ENCODE measurements at places on chromosomes 16 and 17. TPM values are rescaled to one million over a fixed set of nuclear protein-coding genes. Genes with fewer than 3 reads are reported as not detected.

SENP3 gene
- total RNA-seq = 51.4 TPM

SPHK1 gene
- total RNA-seq = 34.8 TPM

ABCA3 gene
- total RNA-seq = 4.9 TPM

CES5A gene
- total RNA-seq = not detected

TPSG1 gene
- not detected for total RNA-seq

CRHR1 gene
- 0.38 TPM for total RNA-seq

GRCh38 chr16:15509593-15510535, 75.5 kb downstream of the BMERB1 start:
- peak; percentile 54 for DNase-seq

- no peak for DNase-seq
Measured at GRCh38 chr16:85603203-85603755, 9.8 kb upstream of the GSE1 start.

DNA sequence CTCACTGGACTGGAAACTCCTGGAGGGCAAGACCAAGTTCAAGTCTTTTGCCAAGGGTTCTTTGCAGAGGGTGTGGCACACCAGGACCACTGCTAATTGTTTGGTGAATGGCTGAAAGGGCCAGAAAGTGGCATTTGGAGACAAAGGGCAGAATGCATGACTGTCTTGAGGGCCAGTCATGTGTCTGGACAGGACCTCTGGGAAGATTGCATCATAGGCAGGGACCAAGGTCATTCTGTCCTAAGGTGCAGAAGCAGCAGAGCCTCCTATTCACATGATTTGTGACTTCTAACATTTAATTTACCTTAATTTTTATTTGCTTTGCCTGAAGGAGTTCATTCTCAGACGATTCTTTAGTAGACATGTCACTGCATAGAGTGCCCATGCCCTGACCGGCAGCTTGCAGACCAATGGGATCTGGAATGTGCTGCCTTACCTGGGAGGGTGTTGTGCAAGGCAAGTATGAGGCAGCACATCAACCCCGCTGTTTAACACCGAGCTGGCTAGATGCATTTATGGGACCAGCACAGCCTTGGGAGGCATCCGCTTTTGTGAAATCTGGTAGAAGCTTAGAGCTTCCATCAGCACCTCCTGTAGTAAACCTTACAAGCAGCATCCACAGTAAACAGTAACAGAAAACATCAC, 62.3 kb upstream of the MAF start:
- no peak for DNase-seq

DNA sequence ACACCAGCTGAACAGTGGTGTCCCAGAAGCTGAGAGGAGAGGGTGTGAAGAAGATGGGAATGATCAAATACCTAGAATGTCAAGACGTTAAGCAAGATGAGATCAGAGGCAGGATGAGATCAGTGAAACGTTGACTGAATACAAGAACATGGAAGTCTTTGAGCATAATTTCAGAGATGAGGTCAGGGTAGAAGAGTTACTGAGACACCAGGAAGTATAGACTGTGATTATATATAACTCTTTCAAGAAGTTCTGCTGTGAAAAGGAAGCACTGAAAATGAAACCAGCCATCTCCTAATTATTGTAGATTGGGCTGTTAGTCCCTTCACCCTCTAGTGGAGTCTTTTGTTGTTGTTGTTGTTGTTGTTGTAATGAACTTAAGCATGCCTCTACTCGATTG, 9.1 kb downstream of the SHCBP1 start:
- DNase-seq = no peak

DNA sequence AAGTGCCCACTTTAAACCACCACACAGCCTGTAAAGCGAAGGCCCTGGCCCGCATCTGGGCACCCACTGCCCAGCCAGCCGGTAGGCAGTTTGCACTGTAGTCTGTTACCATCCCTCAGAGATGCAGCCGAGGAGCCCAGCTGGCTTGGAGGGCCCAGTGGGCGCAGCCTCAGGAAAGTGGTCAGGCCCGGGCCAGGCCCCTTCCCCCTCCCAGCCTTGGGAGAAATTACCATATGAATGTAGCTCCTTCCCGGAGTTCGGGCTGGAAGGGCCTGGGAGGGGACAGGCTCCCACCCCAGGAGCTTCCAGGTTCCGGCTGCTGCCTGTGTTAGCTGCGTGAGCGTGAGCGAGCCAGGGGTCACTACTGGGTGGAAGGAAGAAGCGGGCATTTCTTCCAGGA, 325.4 kb downstream of the SEC14L1 start:
- DNase-seq = no peak

GRCh38 chr17:27466743-27467375, 10.6 kb downstream of the KSR1 start:
- DNase-seq = no peak

GRCh38 chr16:84368308-84368996, at the start of gene ATP2C2:
Gene ATP2C2 (plus strand): TSS chr16:84368538. CDS start chr16:84368616, 78 bp downstream.
- DNase-seq = no peak

GRCh38 chr16:69848637-69849545, 86.8 kb downstream of the WWP2 start:
- DNase-seq = peak; percentile 92

DNA sequence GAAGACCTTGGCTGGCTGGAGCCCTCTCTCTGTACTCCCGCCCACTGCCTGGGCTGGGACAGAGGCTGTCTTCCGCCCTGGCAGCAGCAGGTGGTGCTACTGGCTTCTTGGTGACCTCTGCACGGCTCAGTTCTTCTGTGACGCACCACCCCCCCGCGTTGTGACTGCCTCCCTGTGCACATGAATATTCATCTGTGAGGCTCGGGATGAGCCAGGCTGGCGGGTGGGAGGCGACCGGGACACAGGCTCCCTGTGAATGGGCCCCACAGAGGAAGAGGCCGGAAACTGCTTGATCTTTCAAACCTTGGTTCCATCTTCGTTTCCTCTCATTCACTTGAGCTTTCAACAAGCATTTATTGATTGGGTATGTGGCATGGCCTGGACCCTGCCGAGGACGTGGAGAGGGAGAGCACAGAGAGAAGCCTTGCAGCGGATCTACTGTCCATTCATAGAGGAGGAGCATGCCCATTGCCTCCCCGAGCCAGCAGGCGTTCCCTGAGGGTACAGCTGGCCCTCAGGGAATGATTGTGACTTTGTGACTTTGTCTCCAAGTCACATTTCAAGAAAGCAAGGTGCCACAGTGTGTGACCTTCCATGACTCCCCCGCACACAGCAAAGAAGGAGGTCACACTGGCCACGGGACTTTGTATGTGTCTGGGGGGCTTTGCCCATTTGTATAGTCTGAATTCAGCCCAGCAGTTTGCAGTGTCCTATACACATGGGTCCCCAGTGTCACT, 45.0 kb downstream of the B9D1 start:
- peak; percentile 85 for DNase-seq

DNA sequence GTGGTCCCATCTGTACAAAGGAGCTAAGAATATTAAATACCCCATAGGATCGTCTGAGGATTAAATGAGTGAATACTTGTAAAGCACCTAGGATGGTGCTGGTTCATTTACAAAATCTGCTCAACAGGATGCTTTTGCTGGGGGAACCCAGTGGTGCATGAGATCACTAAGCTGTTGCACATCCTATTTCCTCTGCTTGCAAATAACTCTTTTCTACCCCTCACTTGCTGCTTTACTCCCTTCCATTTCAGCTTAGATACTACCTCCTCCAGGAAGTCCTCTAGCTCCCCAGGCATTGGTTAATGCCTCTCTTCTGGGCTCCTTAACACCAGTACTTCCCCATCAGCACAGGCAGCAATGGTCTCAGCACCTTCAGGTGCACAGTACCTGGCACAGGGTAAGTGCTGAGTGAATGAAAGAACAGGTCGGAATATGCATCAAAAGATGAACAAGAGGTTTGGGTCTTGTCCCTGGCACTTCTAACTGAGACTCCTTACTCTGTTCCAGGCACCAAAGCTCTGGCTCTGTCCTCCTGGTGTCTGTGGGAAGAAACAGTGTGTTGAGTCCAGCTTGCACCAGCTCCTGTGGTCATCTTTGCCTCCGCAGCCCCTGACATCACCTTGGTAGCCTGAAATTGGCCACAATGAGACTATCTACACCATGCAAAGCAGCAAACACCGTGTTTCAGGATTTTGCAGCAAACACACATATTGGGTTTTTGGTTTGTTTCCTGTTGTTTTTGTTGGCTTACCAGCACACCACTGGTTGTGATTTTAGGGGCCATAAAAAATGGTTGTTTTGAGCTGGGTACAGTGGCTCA, 24.1 kb upstream of the IL21R start:
- no peak for DNase-seq

DNA sequence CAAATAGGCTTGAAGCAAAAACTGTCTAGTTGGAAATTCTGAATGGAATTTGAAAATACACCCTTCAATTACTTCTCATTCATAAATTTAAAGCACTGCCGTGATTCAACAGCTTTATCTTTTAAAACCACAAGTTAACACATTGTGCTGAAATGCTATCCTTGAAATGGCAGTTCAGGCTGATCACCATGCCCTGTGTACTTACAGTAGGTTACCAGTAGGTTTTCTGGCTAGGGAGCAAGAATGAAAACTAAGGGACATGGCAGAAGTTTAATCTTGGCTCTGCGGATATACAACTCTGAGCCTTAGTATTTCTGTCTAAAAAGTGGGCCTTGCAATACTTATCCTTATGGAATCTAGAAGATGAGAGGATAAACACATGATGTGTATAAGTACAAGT, 28.0 kb downstream of the NXPH3 start:
- no peak for DNase-seq

GRCh38 chr16:64534180-64534780, 587.6 kb downstream of the CDH11 start:
- peak; percentile 23 for DNase-seq

GRCh38 chr16:65117811-65118448, 3.9 kb downstream of the CDH11 start:
- peak; percentile 77 for DNase-seq

DNA sequence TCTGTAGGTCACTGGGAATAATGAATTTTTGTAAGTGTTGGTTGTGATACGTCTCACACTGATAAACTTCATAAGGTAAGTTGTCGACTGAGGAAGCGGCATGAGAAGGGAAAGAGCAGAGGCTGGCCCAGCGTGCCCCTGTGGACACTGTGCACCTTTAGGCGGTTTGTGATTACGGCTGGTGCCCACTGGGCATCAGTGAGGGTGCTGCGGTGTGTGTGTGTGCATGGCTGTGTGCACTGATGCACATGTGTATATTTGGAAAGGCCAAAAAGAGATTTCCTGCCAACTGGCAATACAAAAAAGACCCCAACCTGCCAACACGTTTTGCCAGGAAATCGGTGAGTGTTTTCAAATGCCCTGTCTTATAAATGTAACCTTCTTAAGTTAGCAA, 11.9 kb downstream of the IRF8 start:
- DNase-seq = no peak

DNA sequence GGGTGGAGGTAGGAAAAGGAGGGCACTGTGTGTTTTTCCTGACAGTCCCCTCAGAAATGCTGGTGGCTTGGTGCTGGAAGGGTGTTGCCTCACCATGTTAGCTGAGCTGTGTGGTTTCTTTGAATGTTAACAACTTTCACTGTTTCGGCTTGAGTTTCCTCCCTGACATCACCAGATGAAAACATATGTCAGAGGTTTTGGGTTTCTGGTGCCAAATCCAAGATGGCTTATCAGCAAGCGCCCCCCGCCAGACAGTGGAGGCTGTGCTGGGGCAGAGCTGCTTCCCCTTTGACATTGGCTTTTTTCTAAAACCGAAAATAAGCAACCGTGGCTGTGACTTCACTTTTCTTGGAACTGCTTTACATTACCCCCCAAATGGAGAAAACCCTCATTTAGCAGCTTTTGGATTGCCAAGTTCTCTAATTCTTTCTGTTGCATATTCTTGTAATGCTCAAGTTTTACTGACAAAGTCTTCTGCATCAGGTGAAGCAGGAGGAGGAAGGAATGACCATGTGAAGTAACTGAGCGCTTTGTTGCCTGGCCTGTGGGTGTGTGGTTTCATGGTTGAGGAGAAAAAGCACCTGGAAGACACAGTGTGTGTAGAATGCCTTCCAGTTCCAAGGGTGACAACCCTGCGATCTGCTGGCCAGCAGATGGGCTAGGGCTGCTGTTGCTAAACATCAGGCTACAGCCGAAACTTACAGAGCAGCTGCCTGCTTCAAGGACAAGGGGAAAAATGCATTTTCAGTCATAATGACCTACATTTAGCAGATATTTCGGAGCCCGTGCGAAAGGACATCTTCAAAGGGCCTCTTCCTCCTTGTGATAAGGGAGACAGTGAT, 9.7 kb downstream of the RMI2 start:
- peak; percentile 62 for DNase-seq

DNA sequence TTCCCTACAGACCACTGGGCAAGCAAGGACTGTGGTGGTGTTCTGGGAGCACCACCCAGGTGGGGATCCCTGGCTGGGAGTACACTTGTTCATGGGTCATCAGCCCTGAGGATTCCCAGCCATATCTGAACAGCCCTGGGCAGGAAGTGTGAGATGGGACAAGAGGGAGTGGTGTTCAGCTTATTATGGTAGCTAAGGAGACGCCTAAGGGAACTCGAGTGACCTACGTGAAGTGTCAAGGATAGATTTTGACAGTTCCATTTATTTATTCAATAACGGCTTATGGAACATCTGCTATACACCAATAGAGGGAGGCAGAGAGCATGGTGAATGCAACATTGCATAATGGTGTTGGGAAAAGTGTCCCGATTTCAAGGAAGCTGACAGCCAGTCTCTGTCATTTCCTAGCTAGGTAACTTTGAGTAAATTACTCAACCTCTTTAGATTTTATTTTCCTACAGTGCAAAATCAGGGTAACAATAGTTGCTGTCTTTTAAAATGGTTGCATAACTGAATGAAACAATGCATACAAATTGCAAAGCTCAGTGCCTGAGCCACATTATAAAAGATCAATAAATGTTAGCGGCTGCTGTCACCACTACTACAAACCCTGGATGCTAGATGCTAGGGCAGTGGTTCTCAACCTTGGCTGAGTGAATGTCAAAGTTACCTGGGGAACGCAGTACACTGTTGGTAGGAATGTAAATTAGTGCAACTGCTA, 534.1 kb downstream of the GRIN2A start:
- peak; percentile 12 for DNase-seq

- DNase-seq = no peak
Measured at GRCh38 chr16:8962393-8963009, 1.2 kb downstream of the USP7 start.

- no peak for DNase-seq
Measured at GRCh38 chr17:41416479-41416878, 7.9 kb downstream of the KRT37 start.

DNA sequence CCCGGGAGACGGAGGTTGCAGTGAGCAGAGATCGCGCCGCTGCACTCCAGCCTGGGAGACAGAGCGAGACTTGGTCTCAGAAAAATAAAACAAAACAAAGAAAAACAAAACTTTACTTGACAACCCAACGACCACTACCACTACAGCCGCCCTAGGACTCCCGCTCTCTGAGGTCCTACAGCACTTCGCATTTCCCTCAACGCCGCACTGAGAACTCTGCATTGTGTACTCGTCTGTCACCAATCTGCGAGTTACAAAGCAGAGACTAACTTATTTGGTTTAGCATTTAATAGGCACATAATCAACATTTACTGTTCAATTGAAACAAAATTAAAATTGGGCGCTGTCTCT, 479 bp upstream of the ZNF207 start:
- DNase-seq = peak; percentile 9

Measured in astrocyte (in vitro differentiated cells and primary cell).